ENCODE measurements at places on chromosomes 16 and 17.

DNA sequence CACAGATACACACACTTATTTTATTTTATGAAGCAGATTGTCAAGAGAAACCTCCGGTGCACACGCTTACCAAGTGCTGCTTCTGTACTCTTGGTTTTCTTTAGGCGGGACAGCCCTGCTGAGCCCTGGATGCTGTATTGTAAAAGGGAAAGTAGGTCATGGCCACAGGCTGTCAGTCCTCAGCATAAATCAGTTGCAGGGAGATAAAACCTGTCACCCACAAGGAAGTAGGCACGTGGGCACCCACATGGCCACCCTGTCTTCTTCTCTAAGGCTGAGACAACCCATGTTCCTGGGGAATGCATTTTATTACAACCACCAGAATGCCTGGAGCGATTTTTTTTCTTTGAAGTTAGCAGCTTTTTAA lies 59.3 kb downstream of the ASIC2 start:
- DNase-seq, result no peak

DNA sequence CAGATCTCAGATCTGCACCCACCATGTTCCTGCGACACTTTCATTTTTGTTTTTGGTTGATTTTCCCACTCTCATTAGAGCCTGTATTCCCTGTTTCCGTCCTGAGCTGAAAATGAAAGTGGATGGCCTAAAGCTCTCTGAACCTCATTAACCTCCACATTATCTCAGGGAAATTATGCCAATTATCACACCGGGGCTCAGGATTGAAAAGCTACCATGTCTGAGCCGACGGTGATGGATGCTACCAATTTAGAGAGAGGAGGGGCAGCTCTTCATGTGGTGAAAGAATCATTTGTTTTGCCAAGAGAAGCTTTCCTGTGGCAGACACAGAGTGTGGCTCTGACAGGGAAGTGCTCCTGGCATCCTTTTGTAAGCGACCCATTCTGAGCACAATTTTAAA lies 410.4 kb upstream of the CDH11 start:
- DNase-seq, result no peak

- no peak for DNase-seq
Observed at GRCh38 chr16:71933017-71933416, 37.7 kb downstream of the IST1 start.

- peak; percentile 16 for DNase-seq
Observed at GRCh38 chr16:22008215-22009059, 526 bp downstream of the MOSMO start.

GRCh38 chr16:68784721-68785120 lies 47.6 kb downstream of the CDH1 start:
- DNase-seq, result no peak

DNA sequence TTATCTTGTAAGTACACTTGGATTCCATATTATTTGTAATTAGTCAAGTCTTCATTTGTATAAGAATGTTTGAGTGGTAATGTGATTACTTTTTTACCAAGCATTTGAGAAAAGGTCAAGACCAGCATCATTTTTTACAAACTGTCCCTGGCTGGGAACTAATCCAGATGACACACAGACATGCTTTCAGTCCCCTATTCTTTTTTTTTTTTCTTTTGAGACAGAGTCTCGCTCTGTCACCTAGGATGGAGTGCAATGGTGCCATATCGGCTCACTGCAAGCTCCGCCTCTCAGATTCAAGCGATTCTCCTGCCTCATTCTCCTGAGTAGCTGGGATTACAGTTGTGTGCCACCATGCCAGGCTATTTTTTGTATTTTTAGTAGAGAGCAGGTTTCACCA lies 4.5 kb downstream of the DERL2 start:
- DNase-seq, result no peak

DNA sequence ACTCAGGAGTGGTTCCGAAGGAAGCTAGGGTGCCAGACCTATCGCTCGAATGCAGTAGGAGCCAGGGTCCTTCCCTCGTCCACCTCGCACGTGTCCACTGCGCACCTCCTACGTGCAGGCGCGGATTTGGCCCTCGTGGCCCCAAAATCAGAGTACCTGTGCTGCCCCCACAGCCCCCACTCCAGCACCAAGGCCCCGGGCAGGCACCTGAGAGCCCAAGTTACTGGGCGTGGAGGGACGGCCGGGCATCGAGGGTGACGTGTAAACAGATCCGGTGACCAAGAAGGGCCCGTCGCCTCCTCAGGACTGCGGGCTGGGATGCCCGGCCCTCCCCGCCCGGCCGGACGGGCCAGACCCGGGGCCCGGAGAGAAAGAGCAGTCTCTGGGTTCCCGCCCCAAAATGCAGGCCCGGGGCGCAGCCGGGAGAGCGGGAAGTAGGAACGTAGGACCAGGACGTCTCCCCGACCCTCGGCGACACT lies 492 bp downstream of the SLC25A39 start:
- DNase-seq, result no peak

- DNase-seq, result peak; percentile 45
Observed at GRCh38 chr16:2009164-2009711, 383 bp downstream of the ZNF598 start.

DNA sequence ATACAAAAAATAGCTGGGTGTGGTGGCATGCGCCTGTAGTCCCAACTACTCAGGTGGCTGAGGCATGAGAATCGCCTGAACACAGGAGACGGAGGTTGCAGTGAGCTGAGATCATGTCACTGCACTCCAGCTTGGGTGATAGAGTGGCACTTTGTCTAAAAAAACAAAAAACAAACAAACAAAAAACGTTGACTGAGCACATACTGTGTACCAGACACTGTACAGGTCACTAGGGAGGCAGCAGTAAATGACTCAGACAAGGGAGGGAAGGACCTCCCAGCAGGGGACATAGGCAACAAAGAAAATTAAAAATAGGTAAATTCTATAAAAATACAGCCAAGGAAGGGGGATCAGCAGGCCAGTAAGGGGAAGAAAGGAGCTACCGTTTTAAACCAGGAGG lies 64.3 kb downstream of the SOCS1 start:
- DNase-seq, result no peak

- no peak for DNase-seq
Observed at GRCh38 chr17:50190603-50191358, 10.7 kb downstream of the COL1A1 start.

DNA sequence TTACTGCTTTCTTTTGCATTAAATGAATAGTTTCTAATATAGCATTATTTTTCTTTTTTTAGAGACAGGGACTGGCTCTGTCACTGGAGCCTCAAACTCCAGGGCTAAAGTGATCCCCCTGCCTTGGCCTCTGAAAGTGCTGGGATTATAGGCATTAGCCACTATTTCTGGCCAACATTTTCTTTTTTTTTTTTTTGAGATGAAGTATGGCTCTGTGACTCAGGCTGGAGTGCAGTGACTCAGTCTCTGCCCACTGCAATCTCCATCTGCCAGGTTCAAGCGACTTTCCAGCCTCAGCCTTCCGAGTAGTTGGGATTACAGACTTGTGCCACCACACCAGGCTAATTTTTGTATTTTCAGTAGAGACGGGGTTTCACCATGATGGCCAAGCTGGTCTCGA lies 2.0 kb upstream of the DUXB start:
- DNase-seq, result no peak

DNA sequence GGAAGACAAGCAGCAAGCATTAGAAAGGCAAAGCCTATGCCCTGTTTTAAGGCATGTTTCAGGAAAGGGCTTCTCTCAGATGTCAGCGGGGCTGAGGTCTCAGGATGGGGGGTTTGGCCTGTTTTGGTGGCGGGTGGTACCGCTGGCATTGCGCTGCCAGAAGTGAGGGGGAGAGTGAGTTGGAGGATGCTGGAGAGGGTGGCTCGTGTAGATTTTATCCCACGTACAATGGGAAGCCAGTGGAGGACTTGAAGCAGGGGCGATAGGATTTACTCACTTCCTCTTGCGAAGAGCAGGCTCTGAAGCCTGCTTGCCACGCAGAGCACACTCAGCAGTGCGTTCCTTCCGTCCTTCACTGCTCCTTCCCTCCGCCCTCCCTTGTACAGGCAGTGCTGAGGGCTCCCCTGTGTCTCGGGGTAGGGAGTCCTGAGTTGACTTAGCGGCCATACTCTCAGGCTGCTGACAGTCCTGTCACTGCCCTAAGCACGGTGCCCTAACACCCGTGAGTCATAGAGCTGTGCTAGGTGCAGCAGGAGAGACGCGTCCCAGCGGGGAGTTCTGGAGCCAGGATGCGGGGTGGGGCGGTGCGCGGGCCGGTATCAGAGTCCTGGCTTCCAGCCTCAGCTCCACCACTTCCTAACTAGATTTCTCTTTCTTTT lies 113.1 kb downstream of the SNX29 start:
- DNase-seq, result peak; percentile 57

GRCh38 chr17:4506892-4507291 lies 8.2 kb downstream of the SPNS2 start:
- no peak for DNase-seq

GRCh38 chr17:43350888-43351361 lies 47.9 kb upstream of the ARL4D start:
- DNase-seq, result no peak

- no peak for DNase-seq
Observed at GRCh38 chr16:83002351-83003334, 375.9 kb downstream of the CDH13 start.

DNA sequence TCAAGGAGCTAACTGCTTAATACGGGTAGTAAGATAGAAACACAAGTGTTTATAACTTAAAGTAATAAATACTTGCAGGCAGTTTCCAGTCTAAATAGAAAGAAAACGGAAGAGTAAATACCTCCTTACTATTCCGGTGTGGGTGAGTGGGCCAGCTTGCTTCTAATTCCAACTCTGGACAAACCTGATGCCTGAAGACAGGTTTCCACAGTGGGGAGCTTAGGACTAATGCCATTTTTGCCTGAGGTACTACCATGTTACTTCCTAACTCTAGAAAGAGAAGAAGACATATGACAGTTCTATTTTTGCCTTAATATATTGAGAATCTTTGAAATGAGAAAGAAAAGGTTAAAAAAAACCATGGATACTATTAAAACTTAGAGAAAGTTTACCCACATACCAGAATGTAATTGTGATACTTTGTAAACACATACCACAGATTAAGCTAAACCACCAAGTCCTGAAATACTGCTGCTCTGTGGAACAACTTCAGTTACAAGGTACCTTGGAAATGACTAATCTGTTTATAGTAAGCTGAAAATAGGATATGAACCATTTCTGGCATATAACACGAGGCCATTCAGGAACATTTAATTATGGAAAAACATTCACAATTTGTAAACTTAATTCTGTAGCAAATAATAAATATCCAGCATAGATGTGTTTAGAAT lies 70.2 kb downstream of the ZZEF1 start:
- no peak for DNase-seq

DNA sequence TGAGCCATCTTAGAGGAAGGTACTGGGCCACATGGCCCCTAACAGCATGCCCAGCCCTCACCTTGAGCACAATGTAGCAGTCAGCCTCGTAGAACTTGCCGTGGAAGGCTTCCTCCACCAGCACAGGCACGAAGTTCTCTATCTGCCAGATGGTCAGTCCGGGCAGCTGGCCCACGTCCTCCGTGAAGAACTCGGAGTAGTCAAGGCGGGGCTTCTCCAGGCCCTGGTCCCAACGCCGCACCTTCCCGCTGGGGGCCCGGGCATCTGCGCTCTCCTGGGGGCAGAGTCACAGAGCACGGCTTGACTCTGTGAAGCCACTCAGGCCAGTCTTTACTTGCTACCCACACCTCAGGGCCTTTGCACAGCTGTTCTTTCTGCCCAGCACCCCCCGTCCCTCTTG lies 7.3 kb downstream of the FLII start:
- DNase-seq, result no peak

DNA sequence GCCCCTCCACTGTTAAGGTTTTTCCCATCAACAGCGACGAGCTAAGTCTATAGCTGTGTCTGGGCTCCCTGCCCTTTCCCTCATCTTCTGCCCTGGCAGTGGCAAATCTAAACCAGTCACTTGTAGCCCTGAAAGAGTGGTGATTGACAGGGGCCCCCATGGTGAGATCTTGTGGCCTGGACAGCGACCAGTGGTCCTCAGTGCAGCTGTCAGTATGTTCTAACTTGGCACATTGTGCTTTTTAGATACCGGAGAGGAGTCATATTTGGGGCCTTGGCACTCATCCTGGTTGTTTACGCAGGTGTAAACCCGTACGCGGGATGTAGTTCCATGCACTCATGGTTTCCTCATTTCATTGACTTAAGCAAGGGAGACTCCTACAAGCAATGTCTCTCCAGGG lies 57.5 kb upstream of the ARHGAP44 start:
- no peak for DNase-seq

- DNase-seq, result no peak
Observed at GRCh38 chr16:49437344-49437743, 63.7 kb downstream of the C16orf78 start.

DNA sequence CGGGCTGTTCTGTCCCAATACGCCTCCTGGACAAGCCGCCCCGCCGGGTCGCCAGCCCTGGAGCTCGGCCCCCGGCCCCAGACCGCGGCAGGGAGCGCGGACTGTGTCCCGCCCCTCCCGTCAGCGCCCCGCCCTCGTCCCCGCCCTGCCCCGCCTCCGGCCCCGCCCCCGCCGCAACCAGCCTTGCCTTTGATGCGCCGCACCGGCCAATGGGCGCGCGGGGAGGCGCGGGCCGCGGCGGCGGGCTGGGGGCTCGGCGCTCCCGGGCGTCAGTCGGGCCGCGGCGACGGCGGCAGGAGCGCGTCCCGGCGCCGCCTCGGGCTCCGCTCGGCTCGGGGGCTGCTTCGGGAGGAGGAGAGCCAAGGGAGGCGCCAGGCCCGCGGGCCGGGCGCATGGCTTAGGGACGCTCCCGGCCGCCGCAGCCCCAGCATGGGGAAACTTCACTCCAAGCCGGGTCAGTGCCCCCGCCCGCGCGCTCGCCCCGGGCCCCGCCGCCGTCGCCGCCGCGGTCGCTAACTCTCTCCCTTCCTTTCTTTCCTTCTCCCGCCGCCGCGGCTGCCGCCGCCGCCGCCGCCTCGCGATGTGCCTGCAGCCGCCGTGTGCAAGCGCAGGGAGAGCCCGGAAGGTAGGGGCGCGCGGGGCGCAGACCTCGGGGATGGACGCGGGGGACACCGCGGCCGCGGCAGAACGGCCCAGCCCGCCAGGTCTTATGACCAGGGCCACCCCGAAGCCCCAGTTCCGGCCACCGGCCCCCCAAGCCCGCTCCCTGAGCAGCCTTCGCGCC lies at the start of gene NKD1:
Gene NKD1 (plus strand): TSS at position 272 of the 784 bp plus-strand sequence. CDS start 158 bp downstream, at position 430.
- peak; percentile 71 for DNase-seq

GRCh38 chr17:78986649-78987328 lies 7.1 kb upstream of the LGALS3BP start:
- no peak for DNase-seq

- no peak for DNase-seq
Observed at GRCh38 chr16:23900480-23901177, 64.8 kb downstream of the PRKCB start.

DNA sequence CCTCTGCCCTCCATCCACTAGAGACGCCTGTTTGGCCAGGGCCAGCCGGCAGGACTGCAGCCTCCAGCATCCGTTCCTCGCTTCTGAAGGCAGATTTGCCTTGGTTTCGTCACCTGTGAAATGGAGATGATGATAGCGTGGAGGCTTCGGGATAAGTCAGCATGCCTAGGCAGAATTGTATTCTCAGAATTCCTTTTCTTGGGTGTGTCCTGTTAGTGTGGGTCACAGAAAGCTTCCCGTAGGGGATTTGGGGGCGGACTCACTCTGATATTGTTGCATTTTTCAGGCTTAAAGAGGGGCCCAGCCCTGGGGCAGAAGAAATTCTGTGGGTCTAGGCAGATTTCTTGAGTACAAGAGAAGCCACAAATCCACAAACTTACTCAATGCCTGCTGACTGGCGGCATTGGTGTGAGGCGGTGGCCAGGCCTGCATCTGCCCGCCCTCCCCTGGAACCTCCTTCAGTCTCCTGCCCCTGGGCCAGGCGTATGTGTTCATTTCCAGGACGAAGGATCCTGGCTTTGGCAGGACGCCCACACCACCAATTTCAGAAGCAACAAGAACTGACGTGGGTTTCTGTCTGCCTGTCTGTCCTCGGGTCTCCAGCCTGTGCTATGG lies 17.6 kb downstream of the CCDC42 start:
- DNase-seq, result no peak
